ENCODE measurements at places on chromosomes 16 and 17.

- peak; percentile 68 for DNase-seq
These were observed 27.3 kb downstream of the USP7 start for GRCh38 chr16:8936421-8936820.

- DNase-seq, result no peak
These were observed 82.8 kb downstream of the AATF start for GRCh38 chr17:37031493-37032083.

- no peak for DNase-seq
These were observed 95.1 kb downstream of the LYRM1 start for GRCh38 chr16:20995711-20996110.

DNA sequence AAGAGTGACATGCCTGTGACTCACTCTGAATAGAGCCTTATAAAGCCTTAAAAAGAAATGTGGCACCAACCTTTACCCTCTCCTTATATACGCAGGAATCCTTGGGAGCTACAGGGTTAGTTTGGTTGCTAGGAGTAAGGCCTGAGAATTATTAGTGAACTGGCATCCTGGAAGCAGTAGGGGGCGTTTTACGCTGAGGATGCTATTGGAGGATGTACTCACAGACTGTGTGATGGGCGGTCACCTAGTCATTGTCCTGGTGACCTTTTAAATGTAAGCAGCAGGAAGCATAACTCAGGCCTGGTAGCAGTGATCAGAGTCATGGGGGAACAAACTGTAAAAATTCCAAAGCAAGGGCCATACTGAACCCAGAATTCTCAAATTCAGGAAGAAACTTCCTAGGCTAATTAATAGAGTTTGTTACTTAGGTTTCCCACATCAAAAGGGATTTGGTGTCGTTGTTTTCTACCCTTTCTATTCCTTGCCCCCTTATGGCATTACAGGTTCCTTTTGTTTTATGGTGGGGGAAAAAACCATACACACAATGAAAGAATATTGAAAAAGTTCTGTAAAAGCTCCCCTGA lies 153.8 kb downstream of the SNX11 start:
- peak; percentile 76 for DNase-seq

DNA sequence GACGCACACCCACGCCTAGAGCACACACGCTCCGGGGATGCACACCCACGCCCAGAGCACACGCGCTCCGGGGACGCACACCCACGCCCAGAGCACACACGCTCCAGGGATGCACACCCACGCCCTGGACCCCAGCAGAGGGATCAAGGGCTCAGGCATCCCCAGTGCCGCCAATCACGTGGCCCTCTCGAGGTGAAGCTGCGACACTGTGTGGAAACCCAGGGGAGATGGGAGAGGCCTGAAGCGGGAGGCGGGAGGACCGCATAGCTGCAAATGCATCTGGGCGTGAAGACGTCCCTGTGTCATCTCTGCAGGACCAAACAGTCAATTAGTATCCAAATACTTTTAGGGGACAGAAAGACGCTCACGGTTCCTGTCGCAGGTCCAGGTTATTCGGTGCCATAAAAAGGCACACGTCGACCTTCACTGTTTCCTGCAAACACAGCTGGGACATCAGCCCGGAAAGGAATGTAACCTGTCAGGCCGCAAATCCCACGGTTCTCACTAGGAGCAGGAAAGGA lies 56.4 kb downstream of the TBC1D16 start:
- DNase-seq, result no peak

DNA sequence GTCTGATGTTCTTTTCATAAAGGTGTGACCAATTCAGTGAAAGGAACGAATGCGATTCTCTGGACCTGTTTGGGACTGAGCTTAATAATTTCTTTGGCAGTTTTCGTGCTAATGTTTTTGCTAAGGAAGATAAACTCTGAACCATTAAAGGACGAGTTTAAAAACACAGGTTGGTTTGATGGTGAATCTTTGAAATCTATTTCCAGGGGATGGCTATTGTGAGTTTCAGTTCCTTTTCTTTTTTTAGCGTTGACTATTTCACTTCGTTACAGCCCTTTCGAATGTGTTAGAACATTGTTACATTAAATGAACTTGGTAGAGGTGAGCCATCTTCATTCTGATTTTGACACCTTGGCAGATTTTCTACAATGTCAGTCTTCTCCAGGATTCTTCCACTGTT lies 1.2 kb downstream of the TNFRSF17 start:
- no peak for DNase-seq

DNA sequence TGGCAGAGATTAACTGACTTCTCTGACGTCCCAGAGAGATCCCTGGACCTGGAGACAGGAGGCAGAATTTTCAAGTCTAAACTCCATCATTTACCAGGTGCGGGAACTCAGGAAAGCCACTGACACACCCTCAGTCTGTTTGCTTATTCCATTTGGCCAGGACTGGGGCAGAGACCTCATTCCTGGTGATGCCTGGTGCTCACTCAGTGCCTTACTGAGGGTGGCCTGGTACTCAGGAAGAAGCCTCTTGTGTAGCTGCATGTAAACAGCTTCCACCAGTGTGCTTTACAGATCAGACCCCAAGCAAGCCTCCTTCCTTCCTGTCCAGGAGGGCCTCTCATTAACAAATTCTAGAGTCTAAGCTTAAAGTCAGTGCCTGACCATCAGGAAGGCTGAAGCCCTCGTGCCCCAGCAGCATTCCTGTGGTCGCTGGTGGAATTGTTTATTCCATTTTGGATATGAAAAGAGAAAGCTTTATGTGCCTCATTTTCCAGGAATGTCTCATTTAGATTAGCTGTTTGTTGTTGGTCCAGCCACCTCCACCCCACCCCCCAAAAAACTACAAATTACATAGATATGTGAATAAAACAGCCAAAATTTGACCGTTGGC lies 236.1 kb upstream of the CDH5 start:
- DNase-seq, result no peak

DNA sequence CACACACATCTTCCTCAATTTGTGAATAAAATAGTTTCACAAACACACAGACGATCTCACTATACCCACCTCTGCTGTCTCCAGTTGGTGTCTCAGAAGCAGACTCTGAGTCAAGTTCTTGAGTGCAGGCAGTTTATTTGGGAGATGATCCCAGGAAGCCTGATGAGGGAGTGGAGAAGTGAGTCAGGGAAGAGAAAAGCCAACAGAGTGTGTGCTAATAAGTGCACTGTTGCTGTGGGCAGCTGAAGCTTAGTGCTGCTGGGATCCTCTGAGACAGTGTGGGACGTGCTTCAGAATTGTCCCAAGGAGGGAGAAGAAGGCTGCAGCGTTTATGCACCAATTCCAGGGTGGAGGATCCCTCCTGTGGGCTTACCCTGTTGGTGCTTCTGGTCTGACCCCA lies 423.2 kb upstream of the C16orf82 start:
- DNase-seq, result no peak

GRCh38 chr16:49111351-49111750 lies 170.3 kb downstream of the CBLN1 start:
- DNase-seq, result no peak

- peak; percentile 77 for DNase-seq
These were observed 26.7 kb downstream of the SAP30BP start for GRCh38 chr17:75693500-75694481.

GRCh38 chr16:568401-569258 lies 1.1 kb upstream of the PIGQ start:
- no peak for DNase-seq

DNA sequence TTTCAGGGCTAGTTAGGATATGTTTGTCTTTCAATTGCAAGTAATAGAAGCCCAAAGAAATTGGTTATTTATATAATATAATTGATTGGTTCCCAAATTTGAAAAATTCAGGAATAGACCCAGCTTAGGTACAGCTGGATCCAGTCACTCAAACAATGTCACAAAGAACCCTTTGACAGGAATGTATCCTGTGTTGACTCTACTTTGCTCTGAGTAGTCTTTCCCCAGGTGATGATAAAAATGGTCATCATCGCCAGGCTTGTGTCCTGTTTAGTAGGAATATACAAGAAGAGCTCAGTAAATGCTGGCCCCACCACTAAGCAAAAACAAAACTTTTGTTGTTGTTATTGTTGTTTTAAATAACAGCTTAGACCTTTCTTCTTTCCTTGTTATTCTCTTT lies 35.0 kb downstream of the MAPT start:
- no peak for DNase-seq

DNA sequence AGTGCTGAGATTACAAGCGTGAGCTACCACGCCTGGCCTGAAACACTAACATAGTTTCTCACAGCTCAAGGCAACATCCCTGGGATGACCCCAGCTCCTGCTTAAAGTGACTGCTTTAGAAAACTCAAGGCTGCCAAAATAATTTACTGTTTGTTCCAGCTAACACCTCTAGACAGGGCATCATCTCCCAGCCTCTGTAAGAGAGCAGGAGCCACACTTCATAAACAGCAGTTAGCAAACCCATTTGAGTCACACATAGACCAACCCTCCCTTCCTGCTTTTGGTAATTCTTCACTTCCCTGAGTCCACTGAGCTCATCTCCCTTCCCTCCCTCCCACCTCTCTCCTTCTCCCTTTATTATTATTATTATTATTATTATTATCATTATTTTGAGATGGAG lies 201.3 kb downstream of the XYLT1 start:
- DNase-seq, result no peak

GRCh38 chr17:36892112-36892838 lies 45.0 kb upstream of the LHX1 start:
- no peak for DNase-seq

- peak; percentile 48 for DNase-seq
These were observed 3.0 kb downstream of the KRT27 start for GRCh38 chr17:40779181-40779909.

- no peak for DNase-seq
These were observed 17.8 kb upstream of the KCNH6 start for GRCh38 chr17:63505341-63505740.

DNA sequence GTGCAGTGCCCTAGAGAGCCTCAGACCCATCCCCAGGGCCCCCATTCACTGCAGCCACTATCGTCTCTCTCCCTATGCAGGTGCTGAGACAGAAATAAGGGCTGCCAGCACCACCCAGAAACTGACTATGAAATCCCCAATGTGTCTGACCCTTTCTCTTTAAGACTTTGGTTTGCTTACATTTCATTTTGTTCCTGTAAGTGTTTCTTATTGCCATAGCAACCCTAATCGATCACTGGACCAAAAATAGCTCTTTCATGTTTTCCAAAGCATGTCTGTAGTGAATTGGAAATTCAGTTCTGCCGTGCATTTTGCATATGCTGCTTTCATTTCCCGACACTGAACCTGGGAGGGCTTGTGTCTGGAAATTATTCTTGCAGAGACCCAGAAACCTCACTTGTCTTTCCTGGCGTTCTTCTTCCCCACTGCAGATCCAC lies 148.7 kb upstream of the NOL11 start:
- no peak for DNase-seq

GRCh38 chr17:6531575-6531974 lies 24.8 kb downstream of the PITPNM3 start:
- DNase-seq, result no peak

DNA sequence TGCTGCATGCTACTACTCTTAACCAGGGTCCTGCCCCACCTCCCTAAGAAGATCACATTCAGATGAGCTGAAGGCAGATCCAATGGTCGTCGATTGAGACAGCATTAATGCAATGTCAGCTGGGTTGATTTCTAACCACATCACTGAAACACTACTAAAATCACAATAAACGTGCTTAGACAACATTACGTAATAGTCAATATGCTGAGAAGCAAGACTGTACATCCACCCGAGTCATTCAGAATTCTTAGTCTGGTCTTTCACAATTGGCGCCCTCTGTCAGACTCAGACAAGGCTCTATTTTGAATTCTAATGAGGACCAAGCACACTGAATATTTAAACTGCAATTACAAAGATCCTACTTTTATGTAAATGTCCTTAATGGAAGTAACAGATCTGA lies 205.2 kb downstream of the STX8 start:
- DNase-seq, result no peak

All from iPS-NIHi11 (cell line).